ENCODE measurements at places on chromosomes 11 and 22.

- DNase-seq = no peak
Measured at GRCh38 chr11:125257751-125258150, 93.2 kb downstream of the PKNOX2 start.

DNA sequence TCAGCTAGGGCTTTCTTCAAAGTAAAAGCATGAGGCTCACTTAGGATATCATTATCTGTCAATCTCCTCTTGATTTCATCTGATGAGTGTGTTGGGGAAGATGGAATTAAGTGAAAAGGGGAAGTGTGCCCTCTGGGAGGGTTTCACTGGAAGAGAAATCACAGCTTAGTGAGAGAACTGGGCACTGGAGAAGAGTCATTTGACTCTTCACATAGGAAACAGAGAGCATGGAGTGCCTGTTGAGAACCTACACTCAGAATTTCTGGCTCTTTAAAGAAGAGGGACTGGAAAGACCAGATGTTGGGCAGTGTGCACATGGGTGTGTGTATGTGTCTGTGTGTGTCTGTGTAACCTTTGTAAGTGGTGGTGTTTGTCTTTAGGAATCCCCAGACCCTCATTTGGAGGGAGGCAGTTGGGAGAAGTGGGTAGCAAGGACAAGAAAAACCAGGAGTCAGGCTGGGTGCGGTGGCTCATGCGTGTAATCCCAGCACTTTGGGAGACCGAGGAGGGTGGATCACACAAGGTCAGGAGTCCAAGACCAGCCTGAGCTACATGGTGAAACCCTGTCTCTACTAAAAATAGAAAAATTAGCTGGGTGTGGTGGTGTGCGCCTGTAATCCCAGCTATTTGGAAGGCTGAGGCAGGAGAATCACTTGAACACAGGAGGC lies 10.0 kb downstream of the STX3 start:
- no peak for DNase-seq

DNA sequence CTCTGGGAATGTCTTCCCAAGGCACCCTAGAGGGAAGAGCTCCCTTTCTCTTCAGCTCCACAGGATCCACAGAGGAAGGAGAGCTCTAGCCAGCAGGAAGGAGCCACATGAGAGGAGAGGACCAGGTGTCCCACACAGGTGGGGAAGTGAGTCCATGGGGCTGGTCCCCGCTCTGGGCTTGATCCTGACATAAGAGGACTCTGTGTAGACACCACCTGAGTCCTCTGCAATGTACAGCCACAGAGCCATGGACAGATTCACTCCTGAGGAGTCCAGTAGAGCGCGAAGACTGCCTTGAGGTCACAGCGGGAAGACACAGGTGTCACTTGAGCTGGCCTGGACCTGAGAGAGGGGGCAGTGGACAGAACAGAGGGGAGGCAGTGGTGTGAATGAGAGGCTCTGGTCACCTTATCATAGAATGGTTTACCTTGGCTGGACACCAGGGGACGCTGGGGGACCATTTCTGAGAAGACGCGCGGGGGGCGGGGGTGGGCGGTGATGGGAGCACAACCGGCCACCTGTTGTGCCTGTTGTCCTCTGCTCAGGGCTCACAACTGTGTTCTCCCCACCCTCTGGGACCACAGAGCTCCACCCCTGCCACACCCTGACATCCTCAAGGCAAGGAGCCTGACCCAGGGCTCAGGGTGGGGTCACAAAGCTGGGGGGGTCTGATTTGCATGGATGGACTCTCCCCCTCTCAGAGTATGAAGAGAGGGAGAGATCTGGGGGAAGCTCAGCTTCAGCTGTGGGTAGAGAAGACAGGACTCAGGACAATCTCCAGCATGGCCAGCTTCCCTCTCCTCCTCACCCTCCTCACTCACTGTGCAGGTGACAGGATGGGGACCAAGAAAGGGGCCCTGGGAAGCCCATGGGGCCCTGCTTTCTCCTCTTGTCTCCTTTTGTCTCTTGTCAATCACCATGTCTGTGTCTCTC lies 128.2 kb downstream of the ZNF280B start:
- DNase-seq = peak; percentile 61

DNA sequence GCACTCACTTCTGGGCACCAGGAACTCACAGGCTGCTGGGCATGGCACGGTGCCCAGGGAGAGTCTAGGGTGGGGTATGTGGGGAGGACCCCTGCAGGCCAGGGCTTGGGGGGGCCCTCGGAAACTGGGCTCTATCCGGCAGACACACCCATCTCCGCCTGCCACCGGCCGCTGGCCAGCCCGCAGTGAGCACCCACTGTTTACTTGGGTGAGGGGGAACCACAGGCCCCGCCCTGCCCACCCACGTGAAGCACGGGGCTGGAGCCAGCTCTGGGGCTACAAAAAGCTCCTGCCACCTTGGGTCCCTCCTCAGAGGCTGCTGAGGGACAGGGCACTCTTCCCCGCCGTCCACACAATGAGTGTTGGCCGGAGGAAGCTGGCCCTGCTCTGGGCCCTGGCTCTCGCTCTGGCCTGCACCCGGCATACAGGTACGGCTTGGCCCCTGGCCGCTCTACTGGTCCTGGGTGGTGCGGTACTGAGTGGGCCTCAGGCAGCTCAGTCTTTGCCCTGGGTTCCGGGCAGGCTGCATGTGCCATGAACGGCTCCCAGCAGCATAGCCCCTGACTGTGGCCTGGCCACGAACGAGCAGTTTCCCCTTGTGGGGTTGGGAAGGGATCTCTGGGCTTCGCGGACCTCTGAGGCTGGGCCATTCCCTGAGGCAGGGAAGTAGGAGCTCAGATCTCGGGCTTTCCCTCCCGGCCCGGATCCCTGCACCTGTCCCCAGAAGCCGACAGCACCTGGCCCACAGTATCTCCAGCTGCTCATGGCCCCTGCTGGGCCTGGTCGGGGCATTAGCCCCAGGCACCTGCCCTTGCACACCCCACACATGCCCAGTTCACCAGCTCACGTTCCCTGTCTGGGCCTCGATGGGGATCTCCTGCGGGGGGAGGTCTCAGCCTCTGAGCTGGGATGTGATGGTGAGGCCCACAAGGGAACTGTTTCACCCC lies at the start of gene MUC5AC:
Gene MUC5AC (plus strand): TSS at position 309 of the 947 bp plus-strand sequence. CDS start 47 bp downstream, at position 356.
- DNase-seq = no peak

GRCh38 chr11:102981324-102981910 lies 25.9 kb upstream of the MMP13 start:
- DNase-seq = no peak

GRCh38 chr11:117572671-117573070 lies 224.3 kb downstream of the DSCAML1 start:
- DNase-seq = no peak

- DNase-seq = peak; percentile 71
Measured at GRCh38 chr11:450809-451451, 851 bp downstream of the PTDSS2 start.

GRCh38 chr11:103829596-103829995 lies 206.8 kb upstream of the DDI1 start:
- DNase-seq = no peak

- DNase-seq = peak; percentile 41
Measured at GRCh38 chr11:27158456-27159334, 118.1 kb downstream of the BBOX1 start.

GRCh38 chr11:36292311-36292722 lies 3.1 kb upstream of the COMMD9 start:
- DNase-seq = no peak

GRCh38 chr11:91170711-91171110 lies 947.9 kb upstream of the CHORDC1 start:
- no peak for DNase-seq

DNA sequence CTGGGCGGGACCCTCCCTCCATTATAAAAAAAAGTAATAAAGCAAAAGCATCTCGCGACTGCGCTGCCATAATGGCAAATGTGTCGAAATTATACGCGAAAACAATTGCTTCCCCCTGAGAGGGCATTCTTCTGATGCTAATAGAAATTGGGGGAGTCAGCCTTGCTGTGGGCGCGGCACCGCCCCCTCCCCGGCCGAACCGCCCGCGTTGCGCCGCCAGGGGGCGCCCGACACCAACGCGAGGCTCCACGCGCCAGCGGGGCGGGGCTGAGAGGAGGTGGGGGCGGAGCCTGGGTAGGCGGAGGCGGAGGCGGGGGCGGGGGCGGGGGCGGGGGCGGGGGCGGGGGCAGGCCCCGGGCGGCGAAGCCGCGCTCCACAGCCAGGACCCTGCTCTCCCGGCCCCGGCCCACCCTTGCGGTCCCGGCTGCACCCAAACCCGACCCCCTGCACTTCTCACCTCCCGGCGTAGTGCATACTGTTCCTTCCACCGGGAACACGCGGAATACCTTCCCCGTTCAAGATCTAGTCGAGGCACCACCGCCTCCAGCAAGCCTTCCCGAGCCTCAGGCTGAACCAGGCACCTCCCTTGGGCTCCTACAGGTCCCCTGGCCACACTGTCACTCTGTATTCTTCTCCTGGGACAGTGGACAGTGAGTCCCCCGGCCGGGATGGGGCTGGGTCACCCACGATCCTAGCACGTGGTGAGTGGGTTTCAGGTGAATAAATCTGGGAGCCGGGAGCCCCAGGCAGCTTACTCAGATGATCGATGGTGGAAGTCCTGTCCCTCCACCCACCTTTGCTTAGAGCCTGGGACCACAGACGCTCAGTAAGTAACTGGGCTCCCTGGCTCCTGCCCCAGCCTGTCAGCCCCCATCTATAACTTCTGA lies 15.5 kb upstream of the UPK3A start:
- DNase-seq = peak; percentile 98
